LNCaP clone FGC (cell line): ENCODE measurements at places on chromosomes 2 and 18.
A peak's percentile ranks its signal among the peaks of the same experiment; 100 is the strongest.

- no peak for DNase-seq
Observed at GRCh38 chr2:55430211-55430975, 10.7 kb upstream of the CCDC88A start.

DNA sequence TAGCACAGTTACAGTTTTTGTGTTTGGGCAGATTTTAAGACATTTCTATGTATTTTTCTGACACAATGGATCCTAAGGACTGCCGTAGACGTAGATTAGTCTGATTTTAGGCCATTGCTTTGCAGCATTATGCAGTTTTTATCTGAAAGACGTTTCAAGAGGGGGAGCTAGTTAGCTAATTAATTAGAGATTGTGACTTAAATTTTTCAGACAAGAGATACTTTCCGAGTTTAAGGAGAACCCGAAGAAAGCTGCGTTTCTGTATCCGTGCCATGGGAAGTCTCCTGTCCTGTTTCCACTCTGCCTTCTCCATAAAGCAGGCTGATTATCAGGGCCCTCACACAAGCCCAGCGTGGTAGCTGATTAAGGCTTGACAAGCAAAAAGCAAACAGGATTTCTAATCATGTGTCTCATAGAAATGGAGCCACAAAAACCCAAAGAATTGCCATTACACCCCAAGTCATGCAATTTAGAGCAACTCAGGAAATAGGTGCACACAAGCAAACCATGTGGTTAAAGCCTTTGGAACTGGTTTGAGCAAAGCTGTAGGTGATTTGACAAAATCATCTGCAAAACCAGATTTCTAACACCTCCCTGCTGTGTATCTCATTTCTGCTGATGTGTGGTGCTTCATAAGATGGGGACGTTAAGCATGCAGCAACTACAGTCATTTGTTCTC is 808.1 kb downstream of the RNF144A start:
- no peak for DNase-seq

GRCh38 chr18:75830828-75831227 is 403.3 kb upstream of the SMIM21 start:
- DNase-seq = no peak

DNA sequence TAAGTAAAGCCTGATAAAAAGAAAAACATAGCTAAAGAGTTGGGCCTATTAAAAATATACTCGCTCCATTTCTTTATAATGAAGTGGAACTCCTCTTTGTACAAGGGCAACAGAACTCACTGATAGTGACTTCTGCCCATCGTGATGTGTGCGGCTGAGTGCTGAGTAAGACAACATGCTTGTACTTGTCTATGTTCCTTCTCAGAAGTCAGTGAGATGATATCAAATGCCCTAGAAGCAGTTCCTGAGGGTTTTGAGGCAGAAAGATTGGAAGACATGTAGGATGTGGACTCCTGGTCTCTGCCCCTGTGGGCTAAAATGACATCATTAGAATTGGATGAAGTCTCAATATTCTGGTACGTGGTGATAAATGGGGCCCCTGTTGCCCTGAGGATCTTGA is 73.8 kb downstream of the USP40 start:
- no peak for DNase-seq

GRCh38 chr2:150109028-150109427 is 378.4 kb downstream of the RND3 start:
- DNase-seq = no peak

DNA sequence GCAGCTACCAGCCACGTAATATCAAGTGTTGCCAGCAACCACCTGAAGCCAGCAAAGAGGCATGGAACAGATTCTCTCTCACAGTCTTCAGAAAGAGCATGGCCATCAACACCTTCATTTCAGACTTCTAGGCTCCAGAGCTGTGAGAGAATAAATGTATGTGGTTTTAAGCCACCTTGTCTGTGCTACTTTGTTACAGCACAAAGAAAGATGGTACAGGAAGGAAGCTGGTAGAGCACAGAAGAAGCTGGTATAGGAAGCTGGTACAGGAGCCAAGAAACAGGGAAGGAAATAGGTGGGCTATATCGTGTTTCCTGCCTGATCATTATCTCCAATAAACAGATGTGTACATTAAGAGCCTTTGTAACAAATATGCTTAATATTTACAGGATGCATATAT is 217.4 kb downstream of the DPP10 start:
- no peak for DNase-seq

- no peak for DNase-seq
Observed at GRCh38 chr2:20135631-20136050, 84.2 kb upstream of the LAPTM4A start.

DNA sequence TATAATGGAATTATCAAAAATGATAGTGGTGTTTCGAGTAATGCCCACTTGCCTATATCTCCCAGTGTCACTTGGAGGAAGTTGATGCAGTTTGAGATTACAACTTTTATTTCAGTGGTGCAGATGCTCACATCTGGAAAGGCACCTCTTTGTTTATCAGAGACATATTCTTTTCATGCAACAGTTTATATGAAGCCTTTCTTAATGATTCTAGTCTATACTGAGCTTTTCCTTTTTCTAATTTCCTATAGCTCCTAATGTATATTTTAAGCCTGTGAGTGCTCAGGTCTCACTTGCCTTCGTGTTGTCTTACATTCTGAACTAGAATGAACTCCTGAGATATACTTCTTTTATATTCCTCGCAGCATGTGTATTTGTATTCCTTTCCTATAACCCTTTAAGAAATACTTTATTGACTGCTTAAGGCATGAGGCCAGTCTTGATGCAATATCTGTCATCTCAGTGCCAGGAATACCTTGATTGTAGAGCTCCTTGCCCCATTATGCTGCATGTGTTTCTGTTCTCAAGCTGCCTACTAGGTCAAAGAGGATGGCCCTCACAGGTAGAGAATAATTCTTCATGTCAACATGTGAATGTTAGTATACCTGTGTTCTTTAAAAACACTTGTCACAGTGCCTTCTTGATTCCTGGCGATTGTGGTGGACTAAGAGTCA is 52.6 kb downstream of the VRK2 start:
- no peak for DNase-seq

- no peak for DNase-seq
Observed at GRCh38 chr18:68181956-68182355, 533.0 kb downstream of the TMX3 start.

- no peak for DNase-seq
Observed at GRCh38 chr18:54743605-54743995, 84.7 kb upstream of the RAB27B start.

- no peak for DNase-seq
Observed at GRCh38 chr2:237390235-237390634, 23.7 kb downstream of the COL6A3 start.

- no peak for DNase-seq
Observed at GRCh38 chr2:84732897-84733778, 147.7 kb downstream of the TRABD2A start.

- DNase-seq = no peak
Observed at GRCh38 chr2:42941633-42942176, 149.3 kb upstream of the HAAO start.

GRCh38 chr18:21843341-21843740 is 102.7 kb downstream of the MIB1 start:
- DNase-seq = no peak

GRCh38 chr2:626491-627339 is 50.5 kb downstream of the TMEM18 start:
- DNase-seq = no peak

DNA sequence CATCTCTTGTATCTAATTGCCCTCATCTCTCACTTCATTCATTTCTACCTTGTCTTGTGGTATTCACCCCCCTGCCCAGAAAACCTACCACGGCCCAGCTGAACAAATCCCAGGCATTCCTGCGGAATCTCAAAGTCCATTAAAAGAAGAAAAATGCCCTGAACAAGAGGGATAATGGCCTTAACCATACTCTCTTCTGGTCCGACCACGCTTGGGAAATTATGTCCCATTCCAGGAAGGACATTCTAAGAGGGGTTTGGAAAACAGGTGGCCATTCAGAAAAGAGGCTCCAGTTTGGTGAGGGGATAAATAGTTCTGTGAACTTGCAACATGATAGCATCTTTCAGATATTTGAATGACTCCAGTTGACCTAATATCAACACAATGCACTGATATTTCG is 349.9 kb upstream of the ZNF521 start:
- DNase-seq = no peak

DNA sequence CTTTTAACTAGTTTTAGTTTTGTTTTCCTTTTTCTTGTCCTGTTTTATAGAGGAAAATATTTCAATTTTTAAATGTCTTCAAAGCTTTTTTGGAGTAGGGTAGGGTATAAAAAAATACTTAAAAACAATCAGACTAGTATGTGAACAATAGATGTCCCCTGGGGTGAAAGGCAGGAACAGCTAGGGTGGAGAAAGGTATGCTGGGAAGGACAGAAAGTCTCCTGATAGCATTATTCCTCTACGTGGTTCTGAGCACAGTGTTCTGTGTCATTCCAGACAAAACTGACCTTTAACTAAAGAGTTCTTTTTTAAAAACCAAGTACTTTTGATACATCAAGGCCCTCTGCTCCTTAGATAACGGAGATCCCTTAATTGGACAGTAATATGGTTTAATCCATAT is 32.1 kb upstream of the B3GNT2 start:
- no peak for DNase-seq

- no peak for DNase-seq
Observed at GRCh38 chr2:206273905-206274304, 558 bp upstream of the ZDBF2 start.

GRCh38 chr2:105756435-105756834 is 11.7 kb downstream of the NCK2 start:
- no peak for DNase-seq

GRCh38 chr2:54986264-54986663 is 64.0 kb downstream of the RTN4 start:
- DNase-seq = no peak

- no peak for DNase-seq
Observed at GRCh38 chr18:6004119-6004518, 108.8 kb upstream of the TMEM200C start.

- DNase-seq = peak; percentile 17
Observed at GRCh38 chr18:23668731-23669130, 6.0 kb upstream of the ANKRD29 start.

GRCh38 chr18:54444319-54444914 is 86.7 kb downstream of the C18orf54 start:
- DNase-seq = peak; percentile 70

DNA sequence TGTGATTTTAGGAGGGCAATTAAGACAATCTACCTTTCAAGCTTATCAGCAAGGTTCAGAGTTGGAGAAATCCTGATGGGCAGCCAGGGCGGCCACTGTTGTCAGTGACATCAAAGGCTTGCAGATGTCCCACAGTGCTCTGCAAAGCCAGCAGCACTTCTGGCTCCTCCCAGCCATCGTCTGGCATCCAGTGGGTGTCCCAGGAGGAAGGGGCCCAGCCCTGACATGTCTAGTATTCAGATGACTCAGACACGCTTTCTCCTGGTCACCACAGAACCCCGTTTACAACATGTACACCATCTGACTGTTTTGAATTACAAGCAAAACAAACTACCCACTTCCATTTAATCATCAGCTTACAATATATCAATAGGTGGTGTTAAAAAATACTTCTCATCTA is 61.4 kb downstream of the CYRIA start:
- no peak for DNase-seq

DNA sequence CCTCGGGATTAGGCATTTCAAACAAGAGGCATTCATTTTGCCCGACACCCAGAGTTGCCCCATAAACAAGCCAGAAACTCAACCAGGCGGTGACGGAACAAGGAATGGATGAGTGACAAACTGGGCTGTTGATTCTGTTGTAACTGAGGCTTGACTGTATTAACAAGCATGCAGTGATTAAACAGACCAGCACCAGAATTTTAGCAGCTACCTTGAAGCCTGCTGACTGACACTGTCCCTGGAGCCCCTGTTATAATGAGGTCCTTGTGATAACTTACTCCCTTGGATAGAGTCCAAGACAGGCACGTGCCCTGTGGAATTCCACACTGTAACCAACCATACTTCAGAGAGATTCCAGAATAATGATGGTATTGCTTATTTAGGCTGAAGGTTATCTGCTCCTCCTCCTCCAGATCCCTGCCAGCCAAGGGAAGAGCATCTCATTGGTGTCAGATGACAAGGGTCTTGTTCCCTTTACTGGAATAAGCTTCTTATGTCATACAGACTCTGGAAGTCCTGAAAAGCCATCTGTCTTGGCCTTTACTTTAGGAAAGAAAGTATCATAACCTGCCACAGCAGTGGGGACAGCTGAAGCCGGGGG is 97.1 kb upstream of the RMDN2 start:
- DNase-seq = no peak

DNA sequence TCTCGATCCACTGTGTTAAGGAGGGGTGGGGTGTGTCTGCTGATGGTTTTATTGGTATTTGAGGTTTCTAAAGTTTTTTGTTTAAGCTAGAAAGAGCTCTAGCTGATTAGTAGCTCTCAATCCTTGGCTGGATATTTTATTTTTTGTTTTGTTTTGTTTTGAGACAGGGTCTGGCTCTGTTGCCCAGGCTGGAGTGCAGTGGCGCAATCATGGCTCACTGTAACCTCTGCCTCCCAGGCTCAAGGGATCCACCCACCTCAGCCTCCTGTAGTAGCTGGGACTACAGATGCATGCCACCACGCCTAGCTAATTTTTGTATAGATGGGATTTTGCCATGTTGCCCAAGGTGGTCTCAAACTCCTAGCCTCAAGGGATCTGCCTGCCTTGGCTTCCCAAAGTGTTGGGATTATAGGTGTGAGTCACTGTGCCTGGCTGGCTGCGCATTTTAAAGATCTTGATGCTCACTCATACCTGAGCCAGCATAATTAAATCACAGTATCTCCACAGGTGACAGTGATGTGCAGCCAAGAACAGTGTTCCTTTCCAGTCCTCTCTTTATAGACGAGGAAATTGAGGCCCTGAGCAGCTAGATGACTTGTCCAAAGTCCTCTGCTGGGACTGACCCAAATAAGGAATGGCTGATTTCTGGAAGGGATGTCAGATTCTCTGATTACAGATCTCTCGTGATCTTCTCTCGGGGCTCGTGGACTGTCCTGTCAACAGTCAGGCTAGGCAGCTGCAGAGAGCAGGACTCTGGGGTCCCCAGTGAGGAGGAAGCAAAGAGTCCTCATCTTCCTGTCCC is 44.5 kb downstream of the SPTBN1 start:
- DNase-seq = no peak

GRCh38 chr2:216416571-216417307 is 4.5 kb downstream of the SMARCAL1 start:
- DNase-seq = peak; percentile 47

- DNase-seq = no peak
Observed at GRCh38 chr2:36839976-36840617, 126.2 kb downstream of the STRN start.

- DNase-seq = no peak
Observed at GRCh38 chr18:23921716-23922285, 92.8 kb upstream of the TTC39C start.

GRCh38 chr2:40358783-40359182 is 93.1 kb downstream of the SLC8A1 start:
- DNase-seq = no peak
